ENCODE measurements at places on chromosomes 2 and 18.

DNA sequence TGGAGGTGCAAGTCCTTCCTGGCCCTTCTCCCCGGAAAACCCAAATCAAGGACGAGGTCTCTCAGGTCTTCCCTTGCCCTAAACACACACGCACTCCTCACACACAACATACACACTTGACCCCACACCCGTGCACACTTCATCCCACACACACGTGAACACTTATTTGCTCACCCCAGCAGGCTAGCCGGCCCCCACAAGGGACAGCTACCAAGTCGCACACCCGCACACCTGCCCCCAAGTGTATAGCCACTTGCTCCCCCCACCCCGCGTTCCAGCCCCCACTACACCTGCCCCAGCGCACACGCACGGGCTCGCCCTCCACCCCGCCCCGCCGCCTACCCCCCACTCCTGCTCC, 359 bp downstream of the TGFBRAP1 start:
- no peak for DNase-seq

- DNase-seq = no peak
Observed at GRCh38 chr18:58091099-58091611, 47.1 kb downstream of the NEDD4L start.

- no peak for DNase-seq
Observed at GRCh38 chr2:37987098-37987775, 62.1 kb downstream of the RMDN2 start.

DNA sequence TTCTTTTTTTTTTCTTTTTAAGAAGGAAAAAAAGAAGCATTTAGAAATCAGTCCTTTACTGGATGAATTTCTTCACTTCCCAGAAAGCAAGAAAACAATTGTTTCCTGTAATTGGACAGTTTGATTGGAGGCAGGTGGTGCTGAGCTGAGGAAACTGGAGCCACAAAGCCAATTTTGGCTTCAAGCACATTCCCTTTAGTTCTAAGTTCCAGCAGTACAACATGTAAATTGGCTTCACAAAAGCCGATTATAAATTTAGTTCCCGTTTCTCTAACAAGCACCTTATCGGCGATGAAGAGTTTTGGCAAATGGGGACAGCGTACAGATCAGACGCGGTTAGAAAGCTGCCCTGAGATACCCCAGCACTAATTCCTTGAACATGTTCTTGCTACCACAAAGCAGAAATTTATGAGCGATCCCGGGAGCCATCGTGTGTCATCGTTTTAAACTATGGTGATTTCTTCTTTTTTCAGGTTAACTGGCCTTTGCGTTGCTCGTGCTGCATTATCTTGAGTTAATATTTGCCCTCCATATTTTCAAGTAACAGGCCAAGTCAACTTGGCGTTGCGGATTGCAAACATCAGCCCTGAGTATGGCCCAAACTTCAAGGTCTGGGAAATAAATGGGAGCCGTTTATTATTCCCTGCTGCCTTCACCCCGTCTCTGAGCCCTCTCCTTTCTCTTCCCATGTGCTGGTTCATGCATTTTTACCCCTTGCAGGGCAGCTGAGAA, 190.4 kb upstream of the ID2 start:
- DNase-seq = no peak

DNA sequence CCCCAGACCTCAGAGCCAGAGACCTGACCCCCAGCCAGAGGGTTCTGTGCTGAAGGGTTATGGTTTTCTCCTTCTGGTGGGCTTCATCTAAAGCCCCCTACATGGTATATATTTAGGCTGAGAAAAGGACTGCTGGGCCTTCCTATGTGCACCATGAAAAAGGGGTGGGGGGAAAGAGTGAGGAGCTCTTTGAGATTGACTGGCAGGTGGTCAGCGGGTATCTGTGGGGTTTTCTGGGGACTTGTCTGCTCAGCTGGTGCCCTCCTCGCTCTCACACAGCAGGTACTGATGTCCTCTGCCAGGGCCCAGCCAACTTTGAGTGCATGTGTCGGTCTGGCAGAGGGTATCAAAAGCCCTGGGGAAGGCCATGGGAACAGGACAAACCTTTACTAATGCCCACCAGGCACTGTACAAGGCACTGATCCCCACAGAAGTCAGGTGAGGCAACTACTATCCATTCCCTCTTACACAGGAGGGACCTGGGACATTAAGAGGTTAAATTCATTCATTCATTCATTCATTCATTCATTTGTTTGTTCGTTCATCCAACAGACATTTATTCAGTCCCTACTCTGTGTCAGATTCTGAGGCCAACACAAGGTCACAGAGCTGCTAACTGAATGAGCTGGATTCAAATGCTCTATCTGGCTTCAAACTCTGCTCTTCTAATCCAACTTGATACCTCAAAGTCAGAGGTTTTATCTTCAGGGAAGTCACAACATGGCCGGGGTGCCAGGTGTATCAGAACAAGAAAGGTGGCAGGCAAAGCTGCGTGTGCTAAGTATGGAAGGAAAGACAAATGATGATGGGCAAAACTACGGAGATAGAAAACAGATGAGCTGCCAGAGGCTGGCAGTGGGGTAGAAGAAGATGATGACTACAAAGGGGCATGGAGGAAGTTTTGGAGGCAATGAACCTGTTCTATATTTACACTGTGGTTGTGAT, 44.6 kb downstream of the REEP1 start:
- no peak for DNase-seq

- no peak for DNase-seq
Observed at GRCh38 chr18:32386471-32386870, 84.2 kb downstream of the GAREM1 start.

- no peak for DNase-seq
Observed at GRCh38 chr2:24855726-24856125, 62.5 kb downstream of the CENPO start.

- DNase-seq = no peak
Observed at GRCh38 chr2:238254095-238254723, 14.4 kb upstream of the HES6 start.

Data from NCI-H1930 (cell line).